ENCODE measurements at places on chromosomes 13 and 19.

DNA sequence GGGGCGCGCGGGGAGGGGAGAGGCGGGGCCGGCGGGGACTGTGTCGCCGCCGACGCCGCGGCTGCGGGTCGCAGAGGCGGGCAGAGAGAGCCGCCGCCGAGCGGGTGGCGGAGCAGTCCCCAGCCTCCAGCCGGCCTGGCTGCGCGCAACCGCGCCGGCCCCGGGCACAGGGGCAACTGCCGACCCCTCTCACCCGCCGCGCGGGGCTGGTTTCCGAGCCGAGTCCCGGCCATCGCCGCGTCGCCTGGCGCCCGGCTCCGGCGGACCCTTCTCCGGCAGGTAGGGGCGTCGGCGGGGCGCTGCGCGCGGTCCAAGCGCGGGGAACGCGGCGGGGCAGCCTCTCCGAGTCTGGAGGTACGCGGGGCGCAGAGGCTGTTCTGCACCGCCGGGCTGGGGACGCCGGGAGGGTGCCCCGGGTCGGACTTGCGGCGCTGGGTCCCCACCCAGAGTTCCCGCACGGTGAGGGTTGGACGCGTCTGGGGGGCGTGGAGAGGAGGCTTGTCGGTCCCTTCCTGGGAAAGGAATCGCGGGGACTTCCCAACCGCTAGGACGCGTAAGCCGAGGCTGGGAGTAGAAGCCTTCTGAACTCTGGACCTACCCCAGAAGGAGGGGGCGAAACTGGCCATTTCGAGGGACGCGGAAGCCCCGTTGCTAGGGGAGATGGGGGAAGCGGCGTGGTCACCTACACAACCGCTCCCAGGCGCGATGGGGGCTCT is 133.6 kb upstream of the MYO16 start:
- DNase-seq: no peak

- DNase-seq: no peak
Measured at GRCh38 chr13:21511849-21512248, 52.7 kb upstream of the ZDHHC20 start.

DNA sequence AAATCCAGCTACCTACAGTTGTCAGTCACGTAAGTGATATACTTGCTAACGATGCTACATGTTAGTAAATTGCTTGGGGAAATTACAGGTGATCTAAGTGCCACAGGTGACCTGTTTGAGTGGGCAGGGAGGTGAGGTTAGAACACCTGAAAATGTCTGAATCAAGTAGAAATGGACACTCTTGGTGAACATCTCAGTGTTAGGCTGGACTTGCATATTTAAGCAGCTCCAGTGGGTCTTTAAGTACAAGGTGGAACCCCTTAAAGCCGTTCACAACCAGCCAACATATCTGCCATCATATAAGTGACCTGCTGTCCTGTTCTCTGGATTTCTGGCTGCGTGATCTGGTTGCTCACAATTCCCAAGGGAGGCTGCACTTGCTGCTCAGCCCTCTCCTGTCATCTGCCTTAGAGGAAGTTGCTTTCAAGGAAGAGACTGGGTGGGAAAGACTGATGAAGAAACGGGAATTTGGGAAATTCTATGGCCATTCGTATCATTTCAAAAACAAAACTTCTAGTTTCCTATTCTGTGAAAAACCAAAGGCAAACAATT is 244.0 kb downstream of the DCLK1 start:
- no peak for DNase-seq

DNA sequence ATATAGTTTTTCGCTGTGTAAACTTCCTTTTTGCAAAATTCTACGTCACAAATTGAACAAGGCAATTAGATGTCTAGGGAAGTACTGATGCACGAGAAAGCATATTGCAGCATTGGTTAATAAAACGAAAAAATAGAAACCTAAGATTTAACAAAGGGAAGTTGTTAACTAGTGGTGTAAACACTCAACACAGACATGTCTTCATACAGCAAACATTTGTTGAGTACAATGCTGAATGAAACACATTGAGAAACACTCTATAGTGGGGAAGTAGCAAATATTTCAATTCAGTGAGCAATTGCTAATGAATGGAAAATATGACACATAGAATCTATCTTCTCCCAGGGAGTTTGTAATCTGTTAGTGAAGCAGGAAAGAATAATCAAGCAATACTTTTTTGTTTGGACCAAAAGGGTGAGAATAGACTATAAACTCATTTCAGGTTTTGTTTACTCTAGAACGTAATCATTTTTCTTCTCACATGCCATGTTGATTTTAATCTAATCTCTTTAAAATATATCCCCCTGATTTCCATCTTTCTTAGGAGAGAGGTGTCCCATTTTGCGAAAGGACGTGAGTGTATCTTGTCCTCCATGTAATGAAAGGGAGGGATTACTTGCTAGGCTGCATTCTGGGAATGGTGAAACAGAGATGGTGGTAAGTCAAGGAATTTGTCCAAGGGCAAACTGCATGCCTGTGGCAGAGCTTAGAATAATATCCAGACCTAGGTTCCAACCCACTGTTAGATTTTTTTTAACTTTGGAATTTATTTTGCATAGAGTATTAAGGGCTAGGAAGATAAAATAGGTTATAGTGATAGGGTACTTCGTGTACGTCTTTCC is 1.7 kb upstream of the ANKRD10 start:
- no peak for DNase-seq

DNA sequence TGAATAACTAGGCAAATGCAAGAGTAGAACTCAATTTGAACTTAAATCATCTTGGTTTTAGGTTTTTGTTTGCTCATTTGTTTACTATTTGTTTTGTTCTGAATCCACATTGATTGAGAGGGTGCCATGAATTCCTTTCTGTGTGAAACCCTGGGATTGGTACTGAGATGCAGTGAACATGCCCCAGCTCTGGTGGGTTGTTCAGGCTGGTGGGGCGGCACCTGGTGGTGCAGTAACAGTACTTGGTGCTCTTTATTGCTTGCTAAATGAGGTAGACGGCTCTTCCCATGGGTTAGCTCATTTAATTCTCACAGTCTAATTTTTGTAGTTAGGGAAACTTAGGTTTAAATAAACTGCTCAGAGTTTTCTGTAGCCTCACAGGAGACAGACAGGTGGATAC is 48.4 kb downstream of the WASF3 start:
- DNase-seq: no peak

DNA sequence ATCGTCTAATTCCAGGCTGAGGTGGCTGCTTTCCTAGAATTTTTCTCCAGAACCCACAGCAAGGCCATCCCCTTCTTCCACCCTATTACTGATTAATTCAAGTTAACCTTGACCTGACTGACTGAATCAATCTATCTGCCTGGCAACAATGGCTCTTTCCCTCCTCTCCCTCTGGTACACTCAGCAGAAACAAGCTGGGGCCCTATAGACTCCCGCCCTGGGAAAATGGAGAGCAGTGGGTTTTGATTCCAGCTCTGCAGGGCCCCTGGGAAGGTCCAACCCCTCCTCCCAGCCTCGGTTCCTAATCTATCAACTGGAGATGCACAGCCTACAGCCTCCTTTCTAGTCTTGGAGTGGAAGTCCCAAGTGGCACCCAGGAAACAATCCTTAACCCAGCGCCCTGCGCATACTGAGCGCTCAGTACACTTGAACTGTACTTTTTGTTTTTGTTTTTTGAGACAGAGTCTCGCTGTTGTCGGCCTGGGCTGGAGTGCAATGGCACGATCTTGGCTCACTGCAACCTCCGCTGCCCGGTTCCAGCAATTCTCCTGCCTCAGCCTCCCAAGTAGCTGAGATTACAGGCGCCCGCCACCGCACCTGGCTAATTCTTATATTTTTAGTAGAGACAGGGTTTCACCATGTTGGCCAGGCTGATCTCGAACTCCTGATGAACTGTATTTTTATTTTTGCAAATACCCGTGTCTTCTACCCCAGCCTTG is 5.2 kb upstream of the C3 start:
- DNase-seq: no peak

- DNase-seq: no peak
Measured at GRCh38 chr19:4662812-4663211, 7.3 kb downstream of the MYDGF start.

DNA sequence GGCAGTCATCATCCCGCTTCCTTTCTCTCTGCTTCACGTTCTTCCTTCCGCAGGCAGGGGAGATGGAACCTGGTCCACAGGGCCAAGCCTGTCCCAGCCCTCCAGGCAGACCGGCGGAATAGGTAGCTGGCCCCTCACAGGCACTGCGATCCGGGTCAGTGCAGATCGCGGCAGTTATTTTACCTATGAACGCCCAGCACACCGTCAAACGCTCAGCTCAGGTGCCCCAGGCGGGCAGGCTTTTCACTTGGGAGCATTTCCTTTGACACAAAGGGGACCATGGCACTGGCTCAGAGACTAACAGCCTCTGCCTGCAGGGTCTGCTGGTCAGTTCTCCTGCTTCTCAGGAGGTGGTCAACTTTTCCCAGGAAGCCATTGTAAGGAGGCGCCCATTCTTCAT is 97.0 kb upstream of the ZNF98 start:
- no peak for DNase-seq

DNA sequence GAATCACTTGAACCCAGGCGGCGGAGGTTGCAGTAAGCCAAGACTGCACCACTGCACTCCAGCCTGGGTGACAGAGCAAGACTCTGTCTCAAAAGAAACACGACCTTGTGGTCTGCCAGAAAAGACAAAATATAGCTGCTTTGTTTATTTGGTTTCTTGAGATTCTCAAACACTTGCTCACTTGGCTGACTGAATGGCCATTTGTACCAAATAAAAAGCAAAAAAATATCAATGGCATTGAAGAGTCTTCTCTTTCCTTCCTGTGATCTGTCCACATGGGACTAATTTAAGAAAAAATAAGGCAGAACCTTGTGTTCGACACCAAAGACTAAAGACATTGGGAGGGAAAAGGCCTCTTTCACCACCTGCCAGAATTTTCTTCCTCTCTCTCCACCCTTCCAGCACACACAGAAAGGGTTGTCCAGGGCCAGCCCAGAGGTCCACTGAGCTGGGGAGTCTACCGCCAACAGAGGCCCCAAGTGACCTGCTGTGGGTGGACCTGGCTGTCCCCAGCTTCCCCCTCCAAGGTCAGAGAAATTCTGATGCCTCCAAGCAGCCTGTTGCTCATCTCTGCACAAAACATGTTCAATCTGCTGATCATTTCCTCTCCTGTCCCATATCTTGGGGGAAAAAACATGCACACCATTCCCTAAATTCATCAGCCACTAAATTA is 5.9 kb downstream of the BRME1 start:
- DNase-seq: no peak

GRCh38 chr13:99415851-99416331 is 85.4 kb upstream of the TM9SF2 start:
- DNase-seq: no peak

DNA sequence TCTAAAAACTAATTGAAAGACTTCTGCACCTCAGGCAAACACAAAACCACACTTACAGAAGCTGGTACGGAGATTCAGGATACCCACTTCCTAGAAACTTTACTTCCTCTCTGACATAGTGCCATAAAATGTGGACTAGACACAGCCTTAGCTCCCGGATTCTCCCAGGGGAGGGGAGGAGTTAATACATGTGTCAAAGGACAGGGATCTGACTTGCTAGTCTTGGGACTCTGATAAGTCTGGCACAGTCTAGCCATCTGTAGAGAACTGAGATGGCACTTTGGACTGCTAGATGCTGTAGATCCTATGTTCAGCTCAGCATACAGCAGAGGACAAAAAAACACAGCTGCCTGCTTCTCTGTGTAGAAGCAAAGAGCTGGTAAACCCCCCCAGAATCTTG is 769.8 kb upstream of the MIR17HG start:
- no peak for DNase-seq

DNA sequence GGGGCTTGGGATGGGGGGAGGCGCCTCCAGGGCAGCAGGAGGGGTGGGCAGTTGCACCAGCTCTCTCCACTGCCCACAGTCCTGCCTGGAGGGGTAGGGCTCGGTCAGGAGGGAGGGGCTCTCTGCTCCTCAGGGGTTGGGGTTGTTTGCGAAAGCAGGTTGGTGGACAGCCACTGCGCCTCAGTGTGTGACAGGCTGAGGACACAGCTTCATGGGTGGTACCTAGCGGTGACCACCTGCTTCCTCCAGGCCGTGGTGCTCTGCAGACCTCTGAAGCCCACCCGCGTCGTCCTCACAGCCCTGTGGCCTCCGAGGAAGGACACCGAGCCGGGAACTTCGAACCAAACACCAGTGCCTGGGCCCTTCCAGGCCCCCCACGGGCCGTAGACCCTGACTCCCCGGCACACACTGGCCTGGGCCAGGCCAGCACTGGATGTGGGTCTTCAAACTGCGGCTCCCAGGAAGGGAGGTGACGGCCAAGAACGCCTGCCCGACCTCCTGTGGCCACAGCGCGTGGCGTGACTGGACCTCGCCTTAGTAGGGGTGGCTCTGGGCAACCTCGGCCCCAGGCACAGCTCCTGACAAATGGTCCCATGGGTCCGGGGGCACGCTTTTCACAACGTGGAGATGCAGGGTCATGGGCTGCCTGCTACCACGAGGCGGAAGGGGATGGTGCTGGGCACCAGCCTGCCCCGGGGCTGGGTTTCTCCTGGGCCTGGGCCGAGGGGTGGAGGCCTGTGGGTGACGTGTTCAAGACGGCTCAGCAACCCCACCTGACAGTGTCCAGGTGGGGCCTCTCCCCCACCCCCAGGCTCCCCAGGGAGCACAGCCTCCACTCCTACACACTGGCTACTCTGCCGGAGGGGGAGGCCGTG is 173.2 kb downstream of the KDM4B start:
- DNase-seq: no peak

GRCh38 chr19:30932854-30933253 is 416.4 kb downstream of the TSHZ3 start:
- DNase-seq: no peak

- no peak for DNase-seq
Measured at GRCh38 chr13:75491376-75491775, 9.4 kb upstream of the TBC1D4 start.

GRCh38 chr13:50916701-50917184 is 7.2 kb downstream of the RNASEH2B start:
- no peak for DNase-seq

- DNase-seq: no peak
Measured at GRCh38 chr13:38693641-38694040, 6.8 kb downstream of the FREM2 start.

DNA sequence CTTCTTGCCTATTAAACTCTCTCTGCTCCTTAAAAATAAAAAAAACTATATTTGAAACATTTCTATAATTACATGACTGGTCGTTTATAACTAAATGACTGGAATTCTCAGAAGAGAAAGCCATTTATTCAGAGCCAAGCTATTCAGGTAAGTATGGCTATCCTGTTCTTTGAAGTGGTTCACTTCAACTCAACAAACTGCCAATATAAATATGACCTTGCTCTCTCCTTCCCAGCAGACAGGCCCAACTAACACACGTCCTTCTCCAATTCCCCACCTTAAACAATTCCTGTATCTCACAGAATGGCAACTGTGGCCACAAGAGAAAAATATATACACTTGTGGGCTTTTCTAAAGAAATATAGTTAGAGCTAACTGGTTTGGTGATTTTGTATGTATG is 153.9 kb downstream of the MIPEP start:
- DNase-seq: no peak

GRCh38 chr13:112657850-112658445 is 31.9 kb upstream of the ATP11A start:
- no peak for DNase-seq

DNA sequence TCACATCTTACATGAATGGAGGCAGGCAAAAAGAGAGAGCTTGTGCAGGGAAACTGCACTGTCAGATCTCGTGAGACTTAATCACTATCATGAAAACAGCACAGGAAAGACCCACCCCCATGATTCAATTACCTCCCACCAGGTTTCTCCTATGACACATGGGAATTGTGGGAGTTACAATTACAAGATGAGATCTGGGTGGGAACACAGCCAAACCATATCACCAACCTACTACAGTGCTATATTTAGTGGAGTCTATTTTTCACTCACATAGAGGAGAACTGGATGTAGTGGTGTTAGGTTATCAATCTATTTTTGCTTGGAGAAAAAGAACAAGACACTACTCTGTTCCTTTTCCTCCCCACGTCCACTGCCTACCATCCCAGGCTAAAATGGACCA is 276.6 kb downstream of the KCTD12 start:
- DNase-seq: no peak

Measured in stimulated activated CD4-positive, alpha-beta T cell treated with anti-CD3 and anti-CD28 coated beads, Interleukin-15, amount 100 ng/mL, for 1 hour (primary cell).